ENCODE measurements at places on chromosomes 7 and 10.

DNA sequence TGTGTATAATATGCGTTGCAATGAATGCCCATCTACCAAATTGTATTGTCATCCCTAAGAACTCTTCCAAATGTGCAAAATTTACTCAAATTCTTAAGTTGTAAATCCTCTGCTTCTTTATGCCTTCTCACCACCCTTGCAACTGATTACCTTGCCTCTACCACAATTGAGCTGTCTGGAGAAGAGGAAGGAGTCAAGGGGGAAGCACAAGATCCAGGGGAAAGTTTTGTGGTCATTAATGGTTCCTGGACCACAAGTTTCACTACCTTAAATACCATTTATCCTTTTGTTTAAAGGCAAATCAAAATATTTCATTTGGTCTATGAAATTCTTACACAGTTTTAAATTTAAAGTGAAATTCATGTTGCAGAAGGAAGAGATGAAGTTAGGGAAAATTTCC lies 16.7 kb downstream of the CRPPA start:
- no peak for DNase-seq

- DNase-seq = no peak
Measured at GRCh38 chr10:133127291-133128125, 32.5 kb upstream of the KNDC1 start.

DNA sequence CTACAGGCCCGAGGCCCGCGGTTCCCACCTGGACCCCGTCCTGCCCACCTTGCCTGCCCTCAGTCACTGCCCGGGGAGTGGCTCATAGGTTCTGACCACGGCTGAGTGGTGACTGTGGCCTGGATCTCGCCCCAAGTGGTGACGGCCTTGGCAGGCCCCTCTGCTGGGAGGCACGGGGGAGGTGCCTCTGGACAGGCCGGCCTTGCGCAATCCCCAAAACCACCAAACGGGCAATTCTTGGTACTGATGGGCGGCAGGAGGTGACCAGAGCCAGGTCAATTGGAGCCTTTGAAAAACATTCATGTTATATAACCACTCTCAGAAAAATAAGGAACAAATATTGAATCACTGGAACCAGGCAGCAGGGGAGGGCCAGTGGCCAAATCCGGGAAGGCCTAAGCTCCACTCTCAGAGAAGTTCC lies 83.4 kb downstream of the PRKAG2 start:
- DNase-seq = no peak

- no peak for DNase-seq
Measured at GRCh38 chr10:100045592-100045991, 35.8 kb upstream of the DNMBP start.

DNA sequence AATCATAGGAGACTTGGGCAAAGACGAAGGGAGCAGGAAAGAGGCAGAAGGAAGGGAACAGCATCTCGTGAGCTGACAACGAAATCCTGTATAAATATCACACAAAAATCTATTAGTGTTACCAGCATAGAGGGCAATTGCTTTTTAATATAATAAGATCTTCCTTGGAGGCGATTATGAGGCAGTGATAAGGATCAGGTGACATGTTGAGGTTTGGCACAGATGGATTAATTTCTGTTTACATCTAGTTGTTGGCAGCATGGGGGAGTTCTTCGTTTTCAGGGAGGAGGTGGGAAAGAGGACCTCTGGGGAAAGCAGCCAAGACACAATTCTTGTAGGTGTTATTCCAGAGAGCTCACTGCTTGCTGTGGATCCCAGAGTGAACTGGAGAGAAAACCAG lies 163.8 kb downstream of the PLXNA4 start:
- no peak for DNase-seq

DNA sequence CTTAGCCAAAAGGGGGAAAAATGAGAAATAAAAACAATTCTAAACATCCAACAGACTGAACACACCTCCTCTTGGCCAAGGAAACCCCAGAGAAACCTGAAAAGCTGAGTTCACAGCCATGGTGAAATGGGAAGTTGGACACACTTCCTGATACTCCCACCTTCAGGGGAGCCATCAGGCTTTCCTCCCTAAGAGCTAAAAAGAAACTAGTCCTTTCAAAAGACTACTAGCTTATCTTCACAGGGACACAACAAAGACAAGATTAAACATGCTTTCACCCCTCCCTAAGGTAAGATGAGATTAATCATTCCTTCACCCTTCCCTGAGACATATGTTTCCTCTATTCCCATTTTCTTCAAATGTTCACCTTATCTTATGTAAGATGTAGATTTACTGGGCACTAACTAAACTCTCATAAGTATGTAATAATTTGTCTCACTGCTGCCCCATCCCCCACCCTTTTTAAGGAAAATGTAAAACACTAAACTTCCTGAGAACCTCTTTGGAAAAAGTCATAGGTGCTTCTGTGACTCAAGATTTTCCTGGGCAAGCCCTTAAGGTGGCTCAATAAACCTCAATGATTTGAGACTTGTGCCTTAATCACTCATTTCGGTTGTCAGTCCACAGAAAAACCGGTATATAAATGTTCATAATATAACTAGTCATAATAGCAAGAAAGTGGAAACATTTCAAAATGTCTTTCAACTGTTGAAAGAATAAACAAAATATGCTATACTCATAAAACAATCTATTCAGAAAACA lies 40.5 kb downstream of the HTR7 start:
- DNase-seq = no peak

DNA sequence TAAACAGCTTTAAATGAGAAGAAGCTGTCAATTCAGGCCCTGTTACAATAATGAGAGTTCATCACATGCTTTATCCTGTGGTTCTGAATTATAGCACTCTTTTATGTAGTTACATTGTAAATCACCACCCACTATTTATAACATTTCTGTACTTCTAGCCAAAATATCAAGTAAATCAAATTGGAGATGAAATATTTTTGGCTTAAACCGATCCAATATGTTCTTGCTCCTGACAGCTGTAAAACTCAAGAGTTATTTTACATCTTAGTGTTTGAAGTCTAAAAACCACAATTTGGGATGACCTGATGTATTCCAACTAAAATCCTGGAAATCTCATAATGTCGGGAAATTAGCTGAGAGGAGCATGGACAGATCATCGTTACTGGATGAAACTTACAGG lies 371.2 kb upstream of the LRRN3 start:
- no peak for DNase-seq

DNA sequence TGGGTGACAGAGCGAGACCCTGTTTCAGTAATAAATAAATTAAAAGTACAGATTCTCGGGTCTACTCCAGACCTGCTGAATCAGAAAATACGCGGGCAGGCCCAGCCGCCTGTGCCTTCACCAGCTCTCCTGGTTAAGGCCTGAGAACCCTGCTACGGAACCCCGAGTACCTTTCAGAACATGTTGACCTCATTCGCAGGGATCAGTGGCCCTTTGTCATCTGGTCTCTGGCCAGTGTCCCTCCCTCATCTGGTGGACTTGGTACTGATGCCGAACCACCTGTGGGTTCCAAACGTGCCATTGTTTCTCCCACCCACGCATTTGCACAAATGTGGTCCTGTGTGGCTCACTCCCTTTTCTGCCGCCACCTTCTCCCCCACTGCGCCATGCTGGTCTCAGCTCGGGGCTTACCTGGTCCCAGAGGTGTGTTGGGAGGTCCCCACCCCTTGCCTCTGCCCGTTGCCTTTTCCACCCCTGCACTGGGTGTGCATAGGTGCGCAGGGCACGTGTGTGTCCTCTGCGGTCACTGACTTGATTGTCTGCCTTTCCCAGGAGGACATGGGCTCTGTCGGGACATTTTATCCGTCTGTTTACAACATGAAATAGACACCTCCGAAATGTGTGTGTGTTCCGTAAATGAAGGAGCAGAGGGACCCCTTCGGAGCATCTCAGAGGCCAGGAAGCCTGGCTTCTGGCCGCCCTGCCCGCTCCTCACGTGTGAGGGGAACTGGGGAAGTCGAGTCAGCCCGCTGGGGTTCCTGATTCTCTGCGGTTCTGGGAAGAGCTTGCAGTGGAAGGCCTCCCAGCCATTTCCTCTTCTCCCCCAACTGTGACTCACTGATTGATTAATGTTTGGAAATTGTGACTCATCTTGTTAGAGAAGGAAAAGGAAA lies 135.2 kb downstream of the CUX1 start:
- DNase-seq = no peak

DNA sequence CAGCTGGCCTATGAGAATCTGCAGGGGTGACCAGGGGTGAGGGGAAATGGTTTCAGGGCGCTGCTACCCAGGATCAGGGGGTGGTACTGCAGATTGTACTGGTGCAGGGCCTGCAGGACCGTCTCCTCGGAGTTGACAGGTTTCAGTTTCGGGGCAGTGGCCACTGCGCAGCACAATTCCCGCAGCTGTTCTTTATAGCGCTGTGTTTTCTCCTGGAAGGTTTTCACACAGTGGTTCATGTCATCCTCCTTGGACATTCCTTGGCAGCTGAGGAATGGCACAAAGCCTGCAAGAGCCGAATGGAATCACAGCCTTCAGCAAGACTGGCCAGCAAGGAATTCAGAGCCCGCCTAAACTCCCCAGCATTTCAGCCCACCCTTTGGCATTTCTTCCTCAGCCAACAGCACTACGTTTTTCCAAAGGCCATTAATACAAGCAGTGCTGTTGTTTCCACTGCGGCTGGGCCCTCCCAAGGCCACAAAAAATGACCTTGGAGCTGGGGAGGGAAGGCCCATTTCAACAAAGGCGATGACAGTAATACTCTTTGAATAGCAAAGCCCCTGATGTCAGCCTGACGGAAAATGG lies 44.9 kb downstream of the PNLIPRP2 start:
- DNase-seq = no peak

DNA sequence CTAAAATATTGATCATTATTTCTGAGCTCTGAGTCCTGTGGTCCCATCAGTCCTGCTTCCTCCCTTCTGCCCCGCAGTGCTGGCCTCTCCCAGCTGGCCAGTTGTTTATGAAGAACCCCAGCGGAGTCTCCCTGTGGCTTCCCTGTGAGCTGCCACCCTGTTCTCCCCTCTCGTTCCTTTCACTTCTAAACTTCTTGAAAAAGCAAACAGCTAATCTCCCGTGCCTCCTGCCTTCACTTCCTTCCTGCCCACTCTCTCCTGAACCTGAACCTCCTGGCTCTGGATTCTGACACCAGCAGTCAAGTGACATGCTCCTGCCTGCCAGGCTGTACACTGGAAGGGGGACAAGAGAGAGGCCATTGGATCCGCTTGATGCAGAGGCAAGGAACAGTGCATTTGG lies 63.7 kb upstream of the ZPBP start:
- no peak for DNase-seq

- DNase-seq = no peak
Measured at GRCh38 chr7:155763122-155763521, 49.1 kb downstream of the SHH start.

GRCh38 chr10:26269754-26270153 lies 53.2 kb downstream of the GAD2 start:
- DNase-seq = no peak

GRCh38 chr10:6780008-6780677 lies 200.1 kb upstream of the PRKCQ start:
- DNase-seq = no peak

DNA sequence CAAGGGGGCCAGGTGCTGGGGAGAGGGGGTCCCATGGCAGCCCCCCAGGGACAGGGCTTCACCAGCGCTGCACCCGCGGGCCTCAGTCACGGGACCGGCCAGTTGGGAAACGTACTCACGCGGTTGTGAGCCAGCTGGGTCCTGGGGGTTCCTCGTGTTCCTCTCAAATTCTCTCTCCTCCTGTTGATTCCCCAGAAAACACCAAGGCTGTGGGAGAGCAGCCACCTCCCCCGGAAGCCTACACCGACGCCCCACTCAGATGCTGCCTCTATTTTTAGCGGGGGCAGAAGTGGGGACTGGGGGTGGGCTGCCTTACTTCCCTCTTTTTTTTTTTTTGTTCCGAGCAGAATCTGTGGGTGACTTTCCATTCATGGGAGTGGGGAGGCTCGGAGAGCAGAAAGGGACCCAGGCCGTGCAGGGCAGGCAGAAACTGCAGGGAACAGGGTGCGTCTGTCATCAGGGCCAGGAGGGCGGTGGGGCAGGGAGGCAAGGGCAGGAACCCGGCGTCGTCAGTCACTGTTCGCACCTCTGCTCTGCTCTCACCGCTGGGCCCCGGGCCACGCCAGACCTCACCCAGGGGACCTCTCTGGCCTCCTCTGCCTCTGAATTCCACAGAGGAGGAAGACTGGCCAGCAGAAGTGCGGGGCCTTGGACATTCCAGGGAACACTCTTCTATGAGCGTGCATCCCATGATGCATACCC lies 63.1 kb downstream of the CARD11 start:
- DNase-seq = no peak

DNA sequence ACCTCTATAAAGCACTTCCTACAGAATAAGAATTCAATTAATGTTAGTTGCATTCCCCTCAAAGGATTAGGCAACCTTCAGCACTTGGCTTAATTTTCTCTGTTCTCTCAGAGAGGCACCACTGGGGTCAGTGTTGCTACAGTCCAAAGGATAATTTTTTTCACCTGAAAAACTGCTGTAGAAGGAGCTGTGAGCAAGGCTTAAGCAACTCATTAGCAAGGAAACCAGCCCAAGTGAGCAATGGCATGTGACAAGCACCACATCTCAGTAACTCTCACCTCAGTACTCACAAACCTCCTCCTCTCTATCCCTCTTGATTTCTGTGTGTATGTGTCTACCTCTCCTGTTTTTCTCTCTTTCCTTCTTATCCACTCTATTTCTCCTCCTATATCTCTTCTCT lies 55.9 kb downstream of the DGKI start:
- no peak for DNase-seq

DNA sequence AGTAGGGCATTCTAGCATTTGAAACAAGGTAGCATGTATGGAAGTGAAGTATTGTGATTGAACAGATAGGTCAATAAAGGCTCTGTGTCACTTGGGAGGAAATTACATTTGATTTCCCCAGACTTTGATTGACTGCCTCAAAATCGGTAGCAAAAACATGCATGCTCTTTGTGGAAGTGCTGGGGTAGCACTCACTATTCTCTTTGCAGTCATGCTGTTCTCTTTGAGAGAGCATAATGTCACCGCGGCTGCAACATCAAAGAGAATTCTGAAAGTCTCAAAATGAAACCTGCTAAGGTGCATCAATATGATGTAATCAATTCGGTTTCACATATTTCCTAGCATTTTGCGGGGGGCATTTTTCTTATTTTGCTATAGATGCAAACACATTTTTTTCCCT lies 64.2 kb downstream of the ARMC3 start:
- DNase-seq = no peak

DNA sequence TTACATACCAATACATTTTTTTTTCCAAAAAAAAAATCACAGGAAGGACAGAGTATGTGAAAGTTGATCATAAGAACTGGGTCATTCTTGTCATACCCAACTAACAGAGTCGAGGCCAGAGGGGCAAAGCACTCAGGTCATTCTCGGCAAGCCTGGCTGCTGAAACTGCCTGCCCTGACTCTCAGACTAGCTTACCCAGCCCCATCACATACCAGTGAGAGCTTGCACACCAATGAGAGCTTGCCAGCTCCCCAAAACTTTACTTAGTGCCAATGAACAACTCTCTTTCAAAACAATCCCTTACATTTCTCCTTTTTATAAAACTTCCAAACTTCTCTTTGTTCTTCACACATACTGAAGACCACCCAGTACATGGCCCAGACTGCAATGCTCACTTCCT lies 48.9 kb downstream of the VOPP1 start:
- no peak for DNase-seq

DNA sequence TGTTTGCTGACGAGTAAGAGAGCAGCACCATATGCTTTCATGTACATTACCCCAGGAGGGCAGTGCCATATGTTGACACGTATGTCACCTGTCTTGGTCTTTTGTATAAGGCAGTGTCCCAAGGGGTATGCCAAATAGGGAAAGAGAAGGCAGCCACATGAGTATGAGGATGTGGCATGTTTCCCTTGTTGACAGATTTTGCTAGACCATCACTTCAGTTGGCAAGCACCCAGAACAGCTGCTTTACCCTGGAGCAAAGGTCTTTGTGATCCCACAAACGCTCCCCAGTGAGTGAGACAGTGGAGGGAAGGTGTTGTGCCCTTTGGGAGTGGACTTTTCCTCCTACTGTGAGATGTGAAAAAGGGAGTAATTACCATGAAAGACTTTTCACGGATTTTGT lies 350.1 kb downstream of the ETV1 start:
- DNase-seq = no peak

Data from stimulated activated naive CD4-positive, alpha-beta T cell treated with Interleukin-2 at 50 U/mL for 16 hours (primary cell).